Right cardiac atrium (tissue), 5 donors: ENCODE measurements at places on chromosomes 4 and X. TPM values are rescaled to one million over a fixed set of nuclear protein-coding genes. Genes with fewer than 3 reads are reported as not detected.

SFRP2 gene
- 3.3 TPM for total RNA-seq

MAGEA4 gene
- total RNA-seq, result not detected

HMX1 gene
- not detected for total RNA-seq

SPANXN4 gene
- not detected for total RNA-seq

CTBP1 gene
- 123 TPM for total RNA-seq

SLC2A9 gene
- total RNA-seq, result 14.3 TPM

DKK2 gene
- 4.0 TPM for total RNA-seq

CASP3 gene
- total RNA-seq, result 10.6 TPM

UGT2B11 gene
- total RNA-seq, result not detected

CXCL1 gene
- total RNA-seq, result 7.4 TPM

PRKG2 gene
- total RNA-seq, result 4.5 TPM

SMARCA1 gene
- 41.5 TPM for total RNA-seq
